ENCODE measurements at places on chromosomes 3 and 15.

DNA sequence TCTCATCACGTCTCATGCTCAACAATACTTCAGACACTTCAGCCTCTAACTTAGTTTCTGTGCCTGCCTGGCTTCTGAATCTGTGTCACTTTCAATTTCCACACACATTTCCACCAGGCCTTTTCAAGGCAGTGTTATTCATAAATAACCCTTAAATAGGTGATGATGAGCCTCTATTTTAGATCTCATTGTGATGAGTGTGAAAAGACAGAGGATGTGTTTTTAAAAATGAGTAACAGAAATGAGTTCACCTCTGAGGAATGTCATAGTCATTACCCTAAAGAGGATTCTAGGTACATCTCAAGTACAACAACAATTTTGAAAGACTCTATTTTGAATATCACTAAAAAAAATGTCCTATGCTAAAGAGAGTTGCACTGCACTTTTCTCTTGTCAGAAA is 64.6 kb downstream of the STAC start:
- DNase-seq: no peak

DNA sequence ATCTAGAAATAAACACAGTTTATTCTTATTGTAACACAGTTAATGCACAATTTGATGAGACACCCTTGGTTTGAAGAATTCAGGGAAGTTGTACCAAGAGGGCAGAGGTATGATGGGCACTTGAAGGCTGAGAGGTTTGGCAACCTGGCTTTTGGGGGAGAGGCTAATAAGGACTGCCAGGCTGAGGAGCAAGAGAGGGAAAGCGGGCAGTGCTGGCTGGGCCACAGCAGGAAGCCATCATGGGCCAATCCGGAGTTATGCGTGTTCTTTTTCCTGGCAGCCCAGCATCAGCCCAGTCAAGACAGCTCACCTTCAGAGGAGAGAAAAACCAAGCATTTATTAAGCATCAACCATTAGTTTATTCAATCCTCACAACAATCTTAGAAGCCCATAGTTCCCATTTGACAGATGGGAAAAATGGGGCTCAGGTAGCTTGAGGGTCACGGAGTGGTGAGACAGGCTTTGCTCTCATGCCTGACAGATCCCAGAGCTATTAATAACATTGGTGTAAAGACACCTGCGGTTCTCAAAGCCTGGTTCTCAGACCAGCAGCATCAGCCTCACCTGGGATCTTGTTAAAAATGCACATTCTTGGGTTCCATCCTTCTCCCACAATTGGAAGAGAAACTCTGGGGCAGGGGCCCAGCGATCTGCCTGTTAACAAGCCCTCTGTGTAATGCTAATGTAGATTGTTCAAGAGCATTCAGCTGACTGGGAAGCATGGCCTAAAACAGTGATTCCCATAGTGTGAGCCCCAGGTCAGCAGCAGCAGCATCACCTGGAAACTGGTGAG is 183.7 kb downstream of the NTRK3 start:
- DNase-seq: no peak

DNA sequence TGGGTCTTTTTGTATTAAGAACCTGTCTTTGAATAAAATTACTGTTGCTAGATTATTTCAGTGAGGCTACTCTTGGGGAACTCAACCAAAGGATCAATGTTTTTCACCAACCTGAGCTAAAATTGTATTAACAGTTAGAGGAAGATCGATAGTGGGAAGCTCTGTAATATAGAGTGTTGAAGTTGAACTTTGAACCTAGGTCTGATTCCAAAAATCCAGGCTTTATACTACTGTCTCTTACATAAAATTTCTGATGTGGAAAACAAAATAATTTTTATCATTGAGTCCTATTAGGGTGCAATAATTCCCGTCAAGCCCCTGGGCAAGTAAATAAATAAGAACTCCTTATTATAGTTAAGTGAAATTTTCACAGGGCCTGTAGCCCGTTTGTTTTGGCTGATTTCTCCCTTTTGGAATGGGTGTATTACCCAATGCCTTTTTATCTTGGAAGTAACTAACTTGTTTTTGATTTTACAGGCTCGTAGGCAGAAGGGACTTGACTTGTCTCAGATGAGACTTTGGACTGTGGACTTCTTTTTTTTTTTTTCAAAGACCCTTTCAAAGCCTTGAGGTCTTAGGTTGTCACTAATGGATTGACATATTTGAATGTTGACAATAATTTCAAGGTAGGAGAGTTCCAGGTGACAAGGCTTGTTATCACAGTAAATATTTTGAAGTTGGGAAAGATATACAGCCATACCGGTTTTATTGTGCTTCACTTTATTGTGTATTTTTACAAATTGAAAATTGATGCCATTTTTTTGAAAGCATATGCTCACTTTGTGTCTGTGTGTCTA is 276.1 kb downstream of the NFKBIZ start:
- DNase-seq: no peak

- DNase-seq: no peak
Observed at GRCh38 chr15:99734575-99734974, 1.3 kb upstream of the LYSMD4 start.

- no peak for DNase-seq
Observed at GRCh38 chr3:50563867-50564266, 3.7 kb downstream of the C3orf18 start.

DNA sequence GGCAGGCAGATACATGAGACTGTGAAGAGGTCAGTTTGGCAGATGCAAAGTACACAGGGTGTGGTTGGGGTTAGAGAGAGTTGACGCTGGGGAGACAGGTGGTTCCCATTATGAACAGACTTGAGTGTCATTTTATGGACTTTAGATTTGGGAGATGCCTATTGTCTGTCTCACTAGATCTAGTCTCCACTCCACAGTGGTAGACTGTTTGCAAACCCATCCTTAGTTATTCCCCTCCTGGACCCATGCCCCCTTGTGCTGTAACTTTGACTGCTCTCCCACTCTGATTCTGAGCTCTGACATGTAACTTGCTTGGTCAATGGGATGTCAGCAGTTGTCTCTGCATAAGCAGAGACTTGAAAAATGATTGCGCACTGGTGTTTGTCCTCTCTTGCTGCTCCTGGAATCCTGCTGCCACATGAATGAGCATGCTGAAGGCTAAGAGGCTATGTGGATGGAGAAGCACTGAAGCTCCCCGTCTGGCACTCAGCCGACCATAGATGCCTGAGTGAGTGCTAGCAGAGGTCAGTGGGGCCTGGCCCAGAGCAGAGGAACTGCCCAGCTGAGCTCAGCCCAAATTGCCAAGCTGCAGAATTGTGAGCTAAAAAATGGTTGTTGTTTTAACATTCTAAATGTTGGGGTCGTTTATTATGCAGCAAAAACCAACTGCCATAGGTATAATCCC is 88.2 kb downstream of the FAM43A start:
- DNase-seq: no peak

DNA sequence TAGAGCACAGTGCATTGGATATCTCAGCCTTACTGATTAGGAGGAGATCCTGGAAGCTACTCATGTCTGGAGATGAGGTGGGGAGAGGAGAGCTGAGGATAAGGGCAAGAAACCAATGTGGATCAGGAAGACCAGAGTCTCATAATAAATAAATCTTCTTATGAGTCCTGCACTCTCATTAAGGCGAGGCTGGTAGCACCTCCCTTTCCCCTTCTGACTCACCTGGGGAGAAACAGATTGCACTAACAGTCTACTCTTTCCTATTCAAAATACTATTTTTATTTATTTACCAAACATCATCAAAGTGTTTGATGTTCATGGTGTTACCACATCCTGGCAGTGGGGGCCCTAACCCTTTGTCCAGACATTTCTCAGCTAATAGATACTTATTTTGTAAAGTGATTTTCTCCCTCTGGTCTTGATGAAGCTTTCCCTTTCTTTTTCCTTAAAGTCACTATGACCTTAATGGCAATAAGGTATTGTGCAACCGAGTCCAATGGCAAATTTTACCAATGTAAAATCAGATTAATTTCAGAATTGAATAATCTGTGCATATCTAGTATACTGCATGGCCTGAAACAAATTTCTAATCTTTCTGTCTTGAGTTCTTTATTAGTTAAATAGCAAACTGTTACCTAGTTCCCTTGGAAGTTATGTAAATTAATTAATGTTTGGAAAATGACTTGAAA is 81.1 kb downstream of the IQCH start:
- no peak for DNase-seq

- peak; percentile 10 for DNase-seq
Observed at GRCh38 chr3:157572559-157573270, 69.5 kb upstream of the VEPH1 start.

DNA sequence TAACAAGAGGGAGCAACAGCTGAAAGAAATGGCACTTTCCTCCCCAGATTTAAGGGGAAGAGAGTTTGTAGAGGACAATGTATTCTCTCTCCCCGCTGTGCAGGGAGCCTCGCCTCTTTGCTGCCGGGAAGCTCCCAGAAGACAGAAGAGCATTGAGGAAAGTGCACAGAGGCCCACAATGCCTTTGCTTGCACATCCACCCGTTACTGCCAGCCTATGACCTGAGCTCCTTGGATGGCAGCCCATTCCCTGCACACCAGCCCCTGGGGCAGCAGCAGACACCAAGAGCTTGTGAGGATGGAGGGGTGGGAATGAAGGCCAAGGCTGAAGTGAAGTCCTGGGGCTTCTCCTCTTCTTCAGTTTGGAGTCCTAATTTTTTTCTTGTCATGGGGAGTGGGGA is 67.0 kb downstream of the CLDN11 start:
- DNase-seq: no peak

DNA sequence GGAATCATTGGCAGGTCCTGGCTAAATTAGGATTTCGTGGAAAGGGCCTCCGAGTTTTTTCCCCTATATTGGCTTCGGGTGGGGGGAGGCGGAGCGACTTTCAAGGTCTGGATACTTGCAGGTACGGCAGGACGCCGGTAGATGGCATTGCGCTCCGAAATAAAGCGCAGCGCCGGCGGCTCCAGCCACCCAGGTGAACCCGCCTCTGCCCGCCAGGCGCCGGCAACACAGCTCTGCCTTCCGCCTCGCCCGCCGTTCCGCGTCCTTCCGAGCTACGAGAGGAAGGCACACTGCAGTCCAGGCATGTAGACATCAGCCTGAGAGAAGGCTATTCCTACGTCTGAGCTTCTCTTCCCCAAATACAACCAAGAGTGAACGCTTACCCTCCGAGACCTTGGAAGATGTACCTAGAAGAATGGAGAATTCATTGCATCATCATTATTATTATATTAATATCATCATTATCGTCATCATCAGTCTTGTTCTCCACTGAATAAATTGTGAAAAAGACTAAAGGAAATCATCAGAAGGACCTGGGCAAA is 514.1 kb downstream of the MECOM start:
- peak; percentile 56 for DNase-seq

DNA sequence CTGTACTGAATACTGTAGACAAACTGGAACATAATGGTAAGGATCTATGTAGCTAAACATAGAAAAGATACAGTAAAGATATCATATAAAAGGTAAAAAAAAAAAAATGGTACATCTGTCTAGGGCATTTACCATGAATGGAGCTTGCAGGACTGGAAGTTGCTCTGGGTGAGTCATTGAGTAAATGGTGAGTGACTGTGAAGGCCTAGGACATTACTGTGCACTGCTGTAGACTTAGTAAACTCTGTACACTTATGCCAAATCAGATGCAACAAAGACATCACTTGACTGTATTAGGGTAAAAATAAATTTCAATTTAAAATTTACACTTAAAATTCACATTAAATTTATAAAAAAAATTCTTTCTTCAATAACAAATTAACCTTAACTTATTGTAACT is 281.3 kb upstream of the LMCD1 start:
- no peak for DNase-seq
